ENCODE measurements at places on chromosomes 1 and 21.

GRCh38 chr1:203028784-203029553 lies 2.7 kb downstream of the PPFIA4 start:
- no peak for DNase-seq

GRCh38 chr21:32136546-32136945 lies 142.3 kb downstream of the MIS18A start:
- no peak for DNase-seq

- DNase-seq, result no peak
Measured at GRCh38 chr1:183694066-183694465, 41.0 kb upstream of the APOBEC4 start.

GRCh38 chr1:97138515-97139032 lies 417.0 kb downstream of the PTBP2 start:
- no peak for DNase-seq

GRCh38 chr1:231781892-231782291 lies 155.3 kb downstream of the DISC1 start:
- no peak for DNase-seq

DNA sequence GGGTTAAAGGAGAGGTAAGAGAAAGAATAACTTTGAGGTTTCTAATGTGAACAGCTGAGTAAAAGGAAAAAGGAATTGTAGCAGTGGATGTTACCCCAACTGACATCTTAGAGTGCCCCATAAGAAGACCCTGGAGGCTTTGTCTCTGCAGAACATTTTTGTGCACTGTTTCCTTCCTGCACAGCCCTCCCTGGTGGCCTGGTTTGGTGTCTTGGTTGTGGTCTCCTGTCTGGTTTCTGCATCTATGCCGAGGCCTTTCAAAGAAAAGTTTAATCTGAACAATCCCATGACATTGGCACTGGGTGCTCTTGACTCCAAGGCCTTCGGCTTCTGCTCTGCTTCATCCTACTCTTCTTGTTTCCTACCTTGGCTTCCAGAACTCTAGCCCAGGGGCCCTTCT lies 57.8 kb downstream of the RHOU start:
- DNase-seq, result peak; percentile 24

DNA sequence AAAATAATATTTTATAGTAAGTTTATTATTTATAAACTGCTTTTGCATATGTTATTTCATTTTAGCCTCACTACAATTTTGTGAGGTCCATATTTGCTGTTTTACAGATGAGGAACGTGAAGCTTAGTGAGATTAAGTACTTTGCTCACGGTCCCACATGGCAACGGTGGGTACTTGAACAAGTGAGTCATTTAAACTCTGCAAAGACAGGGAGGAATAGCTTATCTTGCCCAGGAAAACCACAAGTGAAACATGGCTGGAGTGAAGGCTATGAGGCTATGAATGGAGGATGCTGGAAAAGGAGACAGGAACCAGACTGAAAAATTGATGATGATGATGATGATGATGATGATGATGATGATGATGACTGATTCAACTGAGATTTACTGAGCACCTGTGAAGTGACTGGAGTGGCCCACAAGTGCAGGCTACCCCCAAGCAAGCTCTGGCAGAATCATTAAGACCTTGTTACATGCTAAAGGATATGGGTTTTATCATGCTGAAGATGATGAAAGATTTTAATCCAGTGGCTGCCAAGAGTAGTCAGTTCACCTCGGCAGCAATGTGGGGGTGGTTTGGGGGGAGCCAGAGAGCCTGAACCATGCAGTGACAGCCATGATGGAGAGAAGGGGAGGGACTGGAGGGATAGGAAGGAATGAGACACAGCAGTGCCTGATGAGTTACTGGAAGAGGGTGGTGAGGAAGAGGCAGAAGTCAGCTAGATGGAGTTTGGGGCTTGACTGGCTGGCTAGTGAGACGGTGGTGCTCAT lies 1.4 kb upstream of the ABCA4 start:
- no peak for DNase-seq

GRCh38 chr1:9917901-9918300 lies 7.8 kb upstream of the CTNNBIP1 start:
- no peak for DNase-seq

- DNase-seq, result no peak
Measured at GRCh38 chr21:38794978-38795377, 10.8 kb upstream of the ETS2 start.

- DNase-seq, result no peak
Measured at GRCh38 chr21:45990049-45990711, 8.6 kb downstream of the COL6A1 start.

GRCh38 chr21:41808094-41808493 lies 41.2 kb upstream of the RIPK4 start:
- no peak for DNase-seq

DNA sequence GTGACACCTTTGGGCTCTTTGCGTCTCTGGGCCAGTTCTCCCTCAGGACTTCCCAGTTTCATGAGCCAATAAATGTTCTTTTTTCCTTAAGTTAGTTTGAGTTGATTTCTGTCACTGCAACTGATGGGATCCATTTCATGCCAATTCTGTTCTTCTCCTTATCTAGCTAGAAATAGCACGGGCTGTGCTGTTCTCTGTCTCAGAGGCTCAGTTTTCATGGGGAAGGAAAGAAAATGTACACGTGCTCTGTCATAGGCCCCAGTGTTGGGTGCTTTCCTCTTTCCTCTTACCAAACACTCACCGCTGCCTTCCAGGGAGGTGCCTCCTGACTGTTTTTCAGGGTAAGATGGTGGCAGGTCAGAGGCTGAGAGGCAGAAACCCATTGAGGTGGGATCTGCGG lies 43.2 kb upstream of the ACTL8 start:
- DNase-seq, result no peak

- peak; percentile 36 for DNase-seq
Measured at GRCh38 chr21:32921632-32922230, 104.0 kb upstream of the OLIG2 start.

GRCh38 chr1:23216771-23217420 lies 406 bp downstream of the HTR1D start:
- DNase-seq, result peak; percentile 7

- DNase-seq, result no peak
Measured at GRCh38 chr1:40637470-40638007, 27.9 kb downstream of the RIMS3 start.

GRCh38 chr1:110053552-110054428 lies 16.7 kb downstream of the ALX3 start:
- peak; percentile 43 for DNase-seq

- DNase-seq, result no peak
Measured at GRCh38 chr21:14620152-14620551, 74.0 kb upstream of the SAMSN1 start.

GRCh38 chr1:27451343-27451742 lies 38.6 kb downstream of the WASF2 start:
- DNase-seq, result no peak

DNA sequence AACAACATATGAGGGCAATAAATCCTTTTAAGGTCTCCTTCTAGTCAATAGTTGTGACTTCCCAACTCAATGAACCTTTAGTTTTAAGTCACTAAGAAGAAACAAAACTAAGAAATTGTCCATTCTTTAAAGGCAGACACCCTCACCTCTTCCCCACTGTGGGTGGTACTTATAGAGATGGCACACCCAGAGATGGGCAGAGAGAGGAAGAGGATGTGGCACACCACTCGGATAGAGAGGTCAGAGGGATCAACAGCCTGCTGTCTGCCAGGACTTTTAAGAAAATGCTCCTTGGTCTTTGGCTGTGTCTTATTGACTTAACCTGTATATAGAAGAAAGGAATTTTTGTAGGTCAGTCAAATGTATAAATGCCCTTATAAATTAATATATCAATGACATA lies 45.1 kb downstream of the FASLG start:
- peak; percentile 58 for DNase-seq

DNA sequence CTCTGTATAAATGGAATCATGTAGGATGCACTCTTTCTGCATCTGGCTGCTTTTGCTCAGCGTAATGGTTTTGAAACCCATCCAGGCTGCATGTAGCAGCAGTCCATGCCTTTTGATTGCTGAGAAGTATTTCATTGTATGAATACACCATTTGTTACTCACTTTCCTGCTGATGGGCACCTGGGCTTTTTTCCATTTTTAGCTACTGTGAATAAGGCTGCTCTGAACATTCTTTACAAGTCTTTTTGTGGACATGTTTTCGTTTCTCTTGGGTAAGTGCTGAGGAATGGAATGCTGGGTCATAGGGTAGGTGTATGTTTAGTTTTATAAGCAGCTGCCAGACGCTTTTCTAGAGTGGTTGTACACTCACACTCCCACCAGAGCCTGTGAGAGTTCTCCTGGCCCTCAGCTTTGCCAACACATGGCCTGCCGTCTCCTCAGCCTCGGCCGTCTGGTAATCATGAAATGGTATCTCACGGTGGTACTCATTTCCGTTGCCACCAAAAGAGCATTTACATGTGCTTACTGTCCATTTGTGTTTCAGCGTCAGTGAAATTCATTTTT lies 22.7 kb downstream of the SLX9 start:
- DNase-seq, result no peak

GRCh38 chr1:150695561-150695960 lies 1.4 kb downstream of the GOLPH3L start:
- no peak for DNase-seq

DNA sequence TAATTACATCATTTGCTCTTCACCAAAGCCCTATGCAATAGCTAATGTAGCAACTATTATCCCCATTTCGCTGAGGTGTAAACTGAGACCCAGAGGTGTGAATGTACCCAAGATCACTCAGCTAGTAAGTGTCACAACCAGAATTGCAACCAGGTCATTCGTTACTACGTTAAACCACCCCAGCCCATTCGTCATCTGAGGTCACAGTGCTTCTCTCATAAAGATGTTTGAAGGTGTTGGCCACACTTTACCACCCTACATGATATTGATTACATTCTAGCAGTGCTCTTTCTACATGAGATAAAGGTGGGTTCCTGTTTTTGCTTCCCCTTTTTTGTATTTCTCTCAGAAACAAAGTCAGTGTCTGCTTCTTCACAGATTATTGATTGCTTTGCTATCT lies 195.3 kb downstream of the ZBTB18 start:
- DNase-seq, result no peak

GRCh38 chr1:118366286-118366685 lies 181.3 kb upstream of the SPAG17 start:
- DNase-seq, result no peak

GRCh38 chr1:42692461-42692860 lies 10.2 kb downstream of the YBX1 start:
- DNase-seq, result no peak

DNA sequence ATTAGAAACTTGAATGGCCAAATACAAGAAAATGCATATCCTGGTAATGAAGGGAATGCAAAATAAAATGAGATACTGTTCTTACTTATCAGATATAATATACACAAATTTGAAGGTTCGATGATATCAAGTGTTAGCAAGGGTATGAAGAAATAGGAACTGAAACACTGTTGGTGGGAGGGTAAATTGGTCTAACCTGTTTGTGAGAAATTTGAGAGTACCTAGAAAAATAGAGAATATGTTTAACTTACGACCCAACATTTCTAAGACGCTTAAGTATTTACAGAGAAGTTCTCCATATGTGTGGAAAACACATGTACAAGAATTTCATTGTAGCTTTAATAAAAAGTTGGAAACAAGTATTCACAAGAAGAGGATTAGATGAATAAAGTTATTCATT lies 25.9 kb downstream of the ATG4C start:
- DNase-seq, result no peak

DNA sequence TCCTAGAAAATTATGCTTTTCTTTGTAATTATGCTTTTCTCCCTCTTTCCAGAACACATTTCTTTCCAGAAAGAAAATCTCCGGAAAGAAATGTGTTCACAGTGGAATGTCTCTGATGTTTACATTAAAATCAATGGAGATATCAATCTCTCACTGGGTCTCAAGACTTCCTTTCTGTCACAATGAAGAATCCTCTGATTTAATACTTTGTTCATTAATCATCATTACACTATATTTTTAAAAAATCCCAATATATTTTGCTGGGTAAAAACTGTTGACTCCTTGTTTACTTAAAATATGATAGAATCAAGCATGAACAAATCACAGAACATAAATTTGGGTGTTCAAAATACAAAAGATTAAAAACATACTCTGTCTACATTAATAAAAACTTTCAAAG lies 26.3 kb upstream of the TGFBR3 start:
- no peak for DNase-seq

DNA sequence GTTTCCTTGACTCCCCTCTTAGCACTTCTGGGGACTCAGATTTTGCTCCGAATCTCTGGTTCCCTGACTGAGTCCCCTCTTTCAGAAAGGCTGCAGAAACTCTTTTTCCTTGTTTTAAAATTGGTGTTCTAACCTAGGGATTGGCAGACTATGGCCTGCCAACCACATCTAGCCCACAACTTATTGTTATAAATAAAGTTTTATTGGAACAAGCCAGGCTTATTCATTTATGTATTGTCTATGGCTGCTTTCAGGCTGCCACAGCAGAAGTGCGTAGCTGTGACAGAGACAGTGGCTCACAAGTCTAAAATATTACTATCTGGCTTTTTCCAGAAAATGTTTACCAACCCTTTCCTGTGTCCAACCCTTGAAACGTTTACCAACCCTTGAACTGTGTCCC lies 81.7 kb downstream of the IER5 start:
- DNase-seq, result no peak

DNA sequence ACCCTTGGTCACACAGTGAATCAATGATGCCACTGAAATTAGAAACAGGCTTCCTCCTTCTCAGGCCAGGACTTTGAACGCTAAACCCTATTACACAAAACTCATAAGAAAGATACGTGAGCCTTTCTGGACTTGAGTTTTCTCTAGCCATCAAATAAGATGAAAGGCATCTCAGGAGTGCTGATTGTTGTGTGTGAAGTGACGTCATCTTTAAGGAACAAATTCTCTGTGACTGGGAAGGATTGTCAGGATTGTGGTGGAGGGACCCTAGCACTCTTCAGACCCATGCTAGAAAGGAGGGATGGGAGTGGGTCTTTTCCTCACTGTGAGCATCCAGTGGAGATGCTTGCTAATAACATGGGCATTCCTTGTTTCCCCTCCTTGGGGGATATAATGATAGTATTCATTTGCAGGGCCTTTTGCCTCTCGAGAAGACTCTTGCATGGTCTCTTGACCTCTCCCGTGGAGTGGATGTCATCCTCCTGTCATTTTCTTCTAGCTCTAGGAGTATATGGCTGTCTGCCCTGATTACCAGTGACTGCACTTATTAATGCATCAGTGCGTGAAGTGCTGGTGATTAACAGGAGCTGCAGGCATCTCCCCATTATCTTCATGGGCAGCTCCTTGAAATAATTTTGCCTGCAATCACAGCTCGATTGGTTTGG lies 39.9 kb downstream of the SPATA46 start:
- DNase-seq, result no peak

GRCh38 chr1:151897991-151898431 lies 11.3 kb downstream of the THEM4 start:
- no peak for DNase-seq

DNA sequence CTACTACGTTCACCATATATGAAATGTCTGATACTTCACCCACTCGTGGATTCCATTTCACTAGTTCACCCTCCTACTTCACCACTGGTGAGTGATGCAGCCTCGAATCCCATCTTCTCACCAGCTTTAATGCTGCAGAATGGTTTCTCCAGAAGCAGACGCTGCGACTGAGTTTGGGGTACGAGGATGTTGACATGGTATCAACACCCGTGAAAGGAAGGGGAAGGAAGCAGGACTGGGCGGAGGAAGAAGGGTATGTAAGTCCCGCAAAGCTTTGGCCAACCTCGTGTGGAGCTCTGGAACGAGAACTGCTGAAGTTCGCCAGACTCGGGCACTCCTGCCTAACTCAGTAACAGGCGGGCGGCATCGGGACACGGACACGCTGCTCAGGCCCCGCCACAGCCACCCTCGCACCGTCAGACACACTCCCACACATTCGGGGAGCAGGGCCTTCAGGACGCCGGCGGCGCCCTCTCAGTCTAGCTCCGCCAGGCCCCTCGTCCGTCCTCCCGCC lies 833 bp upstream of the DIP2A start:
- DNase-seq, result no peak

Data from immature natural killer cell (primary cell).